ENCODE measurements at places on chromosomes 16 and 17. TPM values are rescaled to one million over a fixed set of nuclear protein-coding genes. Genes with fewer than 3 reads are reported as not detected.

PPP1R27 gene
- 0.09 TPM for total RNA-seq

PLCG2 gene
- total RNA-seq = 1.8 TPM

SLC4A1 gene
- total RNA-seq = not detected

IRF8 gene
- not detected for total RNA-seq

HEATR3 gene
- 29.4 TPM for total RNA-seq

HDAC5 gene
- 27.3 TPM for total RNA-seq

NOXO1 gene
- total RNA-seq = under 0.01 TPM

ADCY7 gene
- total RNA-seq = 135 TPM

CHMP6 gene
- 17.2 TPM for total RNA-seq

OTOP2 gene
- total RNA-seq = not detected

CNTNAP1 gene
- 52.4 TPM for total RNA-seq

SHISA9 gene
- under 0.01 TPM for total RNA-seq

CES5A gene
- not detected for total RNA-seq

CRYBA1 gene
- not detected for total RNA-seq

CLDN9 gene
- total RNA-seq = not detected

All from smooth muscle cell of the umbilical artery (primary cell).